PC-9 (cell line): ENCODE measurements at places on chromosomes 3 and 15. TPM values are rescaled to one million over a fixed set of nuclear protein-coding genes. Genes with fewer than 3 reads are reported as not detected.

SLC9A9 gene
- 1.7 and 2.7 TPM in 2 replicates for total RNA-seq

GOLGA6A gene
- 1.2 TPM in 1 of 2 replicates, not detected in the other for total RNA-seq

CD200R1 gene
- total RNA-seq, result 0.20 and 0.63 TPM in 2 replicates

DUOX1 gene
- total RNA-seq, result 0.08 TPM in 1 of 2 replicates, not detected in the other

SH3BP5 gene
- 31.6 and 39.3 TPM in 2 replicates for total RNA-seq

GABRR3 gene
- not detected in 2 replicates for total RNA-seq

FBLN2 gene
- total RNA-seq, result 0.57 and 1.8 TPM in 2 replicates

PLAAT1 gene
- not detected in 2 replicates for total RNA-seq

MYLK gene
- total RNA-seq, result 0.72 and 1.2 TPM in 2 replicates

SPATA12 gene
- 0.43 and 0.57 TPM in 2 replicates for total RNA-seq

MST1 gene
- total RNA-seq, result 10.4 and 16.8 TPM in 2 replicates

TYRO3 gene
- 30.3 and 30.8 TPM in 2 replicates for total RNA-seq

KBTBD13 gene
- total RNA-seq, result not detected in 2 replicates

ZNF80 gene
- total RNA-seq, result not detected in 2 replicates

CCR9 gene
- not detected in 2 replicates for total RNA-seq

MEX3B gene
- total RNA-seq, result not detected in 2 replicates

ACKR4 gene
- not detected in 2 replicates for total RNA-seq

SLC35G2 gene
- total RNA-seq, result 3.1 and 5.0 TPM in 2 replicates

PTH1R gene
- not detected in 2 replicates for total RNA-seq

LRRK1 gene
- total RNA-seq, result 15.7 and 22.4 TPM in 2 replicates

PATL2 gene
- 0.61 and 2.0 TPM in 2 replicates for total RNA-seq

PRSS50 gene
- total RNA-seq, result 0.48 and 0.50 TPM in 2 replicates

NTRK3 gene
- total RNA-seq, result not detected in 2 replicates

A4GNT gene
- total RNA-seq, result not detected in 2 replicates

SYNPR gene
- total RNA-seq, result not detected in 2 replicates

ZBTB47 gene
- 8.1 and 9.6 TPM in 2 replicates for total RNA-seq

SLC27A2 gene
- total RNA-seq, result 5.8 and 7.5 TPM in 2 replicates

ANKRD63 gene
- total RNA-seq, result not detected in 2 replicates

GYG1 gene
- 16.5 and 20.3 TPM in 2 replicates for total RNA-seq

TRIM69 gene
- 17.4 and 21.3 TPM in 2 replicates for total RNA-seq

EIF2A gene
- 96.4 and 102 TPM in 2 replicates for total RNA-seq

TERC gene
- 7.6 and 22.7 TPM in 2 replicates for total RNA-seq

HGD gene
- total RNA-seq, result 0.65 and 0.85 TPM in 2 replicates

THAP10 gene
- 4.2 and 5.5 TPM in 2 replicates for total RNA-seq

FGF12 gene
- total RNA-seq, result 5.6 and 10.9 TPM in 2 replicates

CACNA2D3 gene
- total RNA-seq, result 0.18 and 0.59 TPM in 2 replicates

PLA2G4E gene
- total RNA-seq, result not detected in 2 replicates

MYO5C gene
- 35.6 and 41.1 TPM in 2 replicates for total RNA-seq

PLA2G4D gene
- 0.90 and 1.4 TPM in 2 replicates for total RNA-seq

SNRPA1 gene
- total RNA-seq, result 71.6 and 95.0 TPM in 2 replicates

MFAP1 gene
- 22.3 and 26.3 TPM in 2 replicates for total RNA-seq

CAMKV gene
- not detected in 2 replicates for total RNA-seq

CHRM5 gene
- not detected in 2 replicates for total RNA-seq

FEZF2 gene
- not detected in 2 replicates for total RNA-seq

PSMA4 gene
- 142 and 230 TPM in 2 replicates for total RNA-seq

SLC28A2 gene
- total RNA-seq, result not detected in 2 replicates

SIDT1 gene
- total RNA-seq, result 1.2 and 3.3 TPM in 2 replicates

CD200 gene
- 1.9 and 4.0 TPM in 2 replicates for total RNA-seq

GP9 gene
- not detected in 2 replicates for total RNA-seq

ADGRG7 gene
- total RNA-seq, result not detected in 2 replicates
